ENCODE measurements at places on chromosomes 7 and 10.

- DNase-seq, result no peak
Measured at GRCh38 chr7:40211276-40212003, 76.6 kb downstream of the SUGCT start.

GRCh38 chr7:47896809-47897423 is 51.4 kb downstream of the PKD1L1 start:
- no peak for DNase-seq

- DNase-seq, result no peak
Measured at GRCh38 chr10:86178401-86179152, 188.0 kb downstream of the GRID1 start.

GRCh38 chr7:54097886-54098285 is 444.3 kb upstream of the VSTM2A start:
- no peak for DNase-seq
